ACHN (cell line): ENCODE measurements at places on chromosomes 16 and 17.
A peak's percentile ranks its signal among the peaks of the same experiment; 100 is the strongest.

- DNase-seq, result peak; percentile 72
Observed at GRCh38 chr16:15548482-15548891, 94.5 kb downstream of the MARF1 start.

GRCh38 chr17:68383443-68384321 is 73.6 kb downstream of the WIPI1 start:
- DNase-seq, result no peak

DNA sequence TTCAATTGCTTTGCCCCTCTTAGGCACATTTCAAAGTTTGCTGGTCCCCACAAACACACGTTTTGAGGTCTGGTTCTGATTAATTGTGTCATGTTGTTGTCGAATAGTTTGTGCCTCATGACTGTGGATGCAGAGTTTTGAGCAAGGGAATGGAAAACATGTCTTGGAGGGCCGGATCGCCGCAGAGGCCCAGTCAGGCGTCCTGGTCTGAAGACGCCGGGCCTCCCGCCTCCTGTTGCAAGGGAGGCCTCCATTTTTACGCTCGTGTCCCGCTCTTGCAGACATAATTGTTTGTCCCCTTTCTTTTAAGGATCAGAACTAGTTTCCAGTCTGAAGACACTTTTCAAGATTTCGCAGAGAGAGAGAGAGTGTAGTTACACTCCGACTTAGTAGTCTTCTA is 3.2 kb downstream of the NTN1 start:
- no peak for DNase-seq

GRCh38 chr17:14871921-14872320 is 393.2 kb downstream of the PMP22 start:
- DNase-seq, result no peak
